ENCODE measurements at places on chromosomes 3 and 15.

DNA sequence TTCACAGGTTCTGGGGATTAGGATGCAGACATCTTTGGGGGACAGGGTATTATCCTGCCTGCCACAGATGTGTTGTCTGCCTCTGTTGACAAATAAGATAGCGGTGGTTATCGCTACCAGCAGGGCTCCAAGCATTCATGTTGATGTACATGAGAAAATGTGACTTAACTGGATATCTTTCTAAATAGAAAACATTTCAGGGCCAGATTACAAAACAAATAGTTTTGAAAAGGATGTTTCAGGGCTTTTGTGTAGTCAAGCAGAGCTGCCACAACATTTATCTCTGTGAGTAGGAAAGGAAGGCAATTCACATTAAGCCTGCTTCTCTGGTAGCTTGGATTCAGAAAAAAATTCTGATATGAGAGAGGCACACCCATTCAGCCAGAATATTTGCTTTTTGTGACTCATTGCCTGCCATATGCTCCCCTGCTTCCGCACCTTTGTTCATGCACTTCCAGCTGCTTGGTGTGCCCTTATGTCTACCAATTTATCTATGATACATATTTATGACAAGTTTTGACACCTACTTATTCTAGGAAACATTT, 22.8 kb downstream of the PLS1 start:
- no peak for DNase-seq

GRCh38 chr3:194508491-194509453, 22.0 kb upstream of the ATP13A3 start:
- no peak for DNase-seq

- no peak for DNase-seq
Observed at GRCh38 chr15:50210462-50211157, 28.6 kb downstream of the SLC27A2 start.

DNA sequence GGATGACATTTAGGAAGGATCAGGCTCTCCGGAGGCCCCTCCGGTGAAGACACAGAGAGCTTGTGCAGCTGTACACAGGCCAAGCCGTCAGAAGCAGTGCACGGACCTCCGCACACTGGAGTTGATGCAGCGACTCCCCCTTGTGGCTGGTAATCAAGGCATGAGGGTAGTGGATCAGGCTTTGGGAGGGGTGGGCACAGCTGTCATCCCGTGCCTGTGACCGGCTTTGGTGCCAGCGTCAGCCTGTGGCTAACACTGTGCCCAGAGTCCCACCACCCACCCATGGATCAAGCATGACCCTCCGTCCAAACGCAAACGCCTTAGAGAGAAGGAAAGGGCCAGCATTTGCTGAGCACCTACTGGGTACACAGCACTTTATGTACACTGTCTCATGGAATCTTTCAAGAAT, 8.2 kb upstream of the GRIP2 start:
- peak; percentile 23 for DNase-seq

DNA sequence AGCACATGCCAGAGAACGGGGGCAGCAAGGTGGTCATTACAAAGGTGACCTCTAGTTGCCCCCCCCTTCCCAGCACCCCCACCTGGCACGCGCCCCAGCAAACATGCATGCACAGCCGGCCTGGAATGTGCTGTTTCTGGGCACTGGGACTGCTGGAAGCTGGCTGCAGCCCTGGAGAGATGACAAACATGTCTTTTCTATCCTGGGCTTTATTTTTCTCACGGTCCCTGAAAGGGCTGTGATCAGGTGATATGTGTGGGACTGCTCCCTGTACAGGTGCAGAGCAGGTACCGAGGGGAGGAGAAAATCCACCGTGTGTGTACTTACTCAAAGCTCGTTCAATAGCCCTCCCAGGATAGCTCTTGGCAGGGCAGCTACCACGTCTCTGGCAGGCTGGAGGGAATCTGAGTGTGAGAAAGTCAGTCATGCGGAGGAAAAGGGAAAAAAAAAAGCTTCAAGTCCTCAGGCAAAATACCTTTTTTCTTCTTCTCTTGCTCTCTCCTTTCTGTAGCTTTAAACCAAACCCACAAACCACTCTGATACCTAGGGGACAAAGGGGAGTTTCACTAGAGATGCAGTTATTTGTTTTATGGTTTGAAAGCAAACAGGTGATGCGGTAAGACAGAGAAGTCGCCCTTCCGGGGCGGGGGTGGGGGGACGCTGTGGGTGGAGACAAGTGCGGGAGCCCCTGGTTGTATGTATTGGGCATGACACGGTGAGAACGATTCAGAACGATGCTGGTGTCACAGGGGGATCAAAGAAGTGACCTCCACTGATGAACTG, 5.0 kb upstream of the HES1 start:
- DNase-seq: no peak

DNA sequence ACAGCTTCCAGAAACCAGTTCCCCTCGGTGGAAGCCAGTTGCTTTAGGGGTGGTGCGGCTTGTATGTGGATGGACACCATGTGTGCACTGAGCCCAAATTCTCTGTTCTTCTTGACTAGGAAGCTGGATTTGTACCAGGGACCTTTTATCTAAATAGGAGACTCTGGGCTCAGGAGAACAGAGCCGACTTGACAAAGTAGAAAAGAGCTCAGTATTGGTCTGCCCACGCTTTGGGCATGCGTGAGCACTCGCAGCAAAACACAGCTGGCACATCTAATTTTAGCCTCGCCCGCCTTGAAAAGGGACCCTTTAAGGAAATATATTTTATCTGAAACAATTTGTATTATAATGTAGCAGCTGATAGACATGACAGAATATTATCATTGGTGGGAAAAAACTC, 1.1 kb upstream of the RBMS3 start:
- DNase-seq: no peak

GRCh38 chr15:69696946-69697345, 244.3 kb downstream of the RPLP1 start:
- DNase-seq: no peak

DNA sequence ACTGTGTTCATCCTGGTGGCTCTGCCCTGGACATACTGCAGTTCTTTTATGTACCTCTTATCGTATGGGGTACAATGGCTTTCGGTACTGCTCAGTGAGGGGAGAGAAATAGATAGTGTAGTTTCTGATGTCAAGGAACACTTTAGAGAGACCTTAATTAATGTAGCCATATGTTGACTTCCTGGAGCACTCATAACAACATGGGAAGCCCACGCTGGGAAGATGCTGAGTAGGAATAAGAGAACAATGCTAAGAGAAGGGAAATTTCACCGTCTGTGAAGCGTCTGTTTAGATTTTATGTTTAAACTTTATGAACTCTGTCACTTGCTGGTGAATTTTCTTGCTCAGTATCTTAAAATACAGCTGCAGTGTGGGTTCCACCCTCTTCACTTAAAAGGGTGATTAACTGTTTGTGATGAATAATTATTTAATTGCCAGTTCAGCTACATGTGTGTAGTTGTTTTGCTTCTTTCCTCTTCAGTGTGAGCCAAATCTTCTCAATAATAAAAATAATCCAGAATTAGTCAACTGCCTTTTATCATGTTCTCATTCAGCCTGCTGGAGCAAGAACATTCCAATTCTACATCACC, 373.1 kb upstream of the TPRG1 start:
- no peak for DNase-seq

DNA sequence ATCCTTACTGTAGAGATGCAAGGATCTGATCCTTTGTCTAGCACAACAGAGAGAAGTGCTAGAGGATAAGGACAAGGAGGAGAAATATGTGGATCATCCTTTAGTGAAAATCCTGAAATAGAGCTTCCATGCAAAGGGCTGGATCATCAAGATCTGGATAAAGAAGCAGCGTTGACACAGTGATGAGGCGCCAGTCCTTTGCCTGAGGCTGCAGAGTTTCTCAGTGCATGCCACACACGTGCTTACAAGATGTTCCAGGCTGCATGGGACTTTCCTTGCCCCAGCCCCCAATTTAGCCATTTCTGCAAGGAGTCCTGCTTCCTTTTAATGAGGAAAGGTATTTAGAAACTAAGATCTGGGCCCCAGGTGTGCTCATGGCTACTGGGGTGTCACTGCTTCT, 7.2 kb upstream of the ABTB1 start:
- no peak for DNase-seq

- DNase-seq: no peak
Observed at GRCh38 chr15:100732211-100733055, 130.0 kb downstream of the ASB7 start.

- no peak for DNase-seq
Observed at GRCh38 chr3:184233127-184233843, 3.9 kb downstream of the VWA5B2 start.

DNA sequence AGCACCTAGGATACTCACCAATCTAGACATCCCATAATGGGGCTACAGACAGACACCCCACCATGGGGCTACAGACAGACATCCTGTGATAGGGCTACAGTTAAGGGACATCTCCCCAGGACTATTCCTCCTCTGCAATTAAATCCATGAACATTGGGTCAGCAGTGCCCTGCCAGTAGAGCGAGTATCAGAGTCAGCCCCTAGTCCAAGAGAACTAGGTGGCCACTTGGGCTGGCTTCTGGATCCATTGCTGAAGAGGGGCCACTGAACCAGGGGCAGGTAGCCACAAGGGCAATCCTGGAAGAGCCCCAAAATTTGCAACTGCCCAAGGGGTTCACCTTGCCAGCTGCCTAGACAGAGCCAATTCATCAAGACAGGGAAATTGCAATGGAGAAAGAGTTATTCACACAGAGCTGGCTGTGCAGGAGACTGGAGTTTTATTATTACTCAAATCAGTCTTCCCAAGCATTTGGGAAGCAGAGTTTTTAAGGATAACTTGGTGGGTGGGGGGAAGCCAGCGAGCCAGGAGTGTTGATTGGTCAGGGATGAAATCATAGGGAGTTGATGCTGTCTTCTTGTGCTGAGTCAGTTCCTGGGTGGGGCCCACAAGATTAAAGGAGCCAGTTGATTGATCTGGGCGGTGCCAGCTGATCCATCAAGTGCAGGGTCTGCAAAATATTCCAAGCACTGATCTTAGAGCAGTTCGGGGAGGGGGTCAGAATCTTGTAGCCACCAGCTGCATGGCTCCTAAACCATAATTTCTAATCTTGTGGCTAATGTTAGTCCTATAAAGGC, 170.2 kb upstream of the SMAD3 start:
- no peak for DNase-seq

- DNase-seq: peak; percentile 28
Observed at GRCh38 chr3:81581966-81582599, 179.4 kb downstream of the GBE1 start.

DNA sequence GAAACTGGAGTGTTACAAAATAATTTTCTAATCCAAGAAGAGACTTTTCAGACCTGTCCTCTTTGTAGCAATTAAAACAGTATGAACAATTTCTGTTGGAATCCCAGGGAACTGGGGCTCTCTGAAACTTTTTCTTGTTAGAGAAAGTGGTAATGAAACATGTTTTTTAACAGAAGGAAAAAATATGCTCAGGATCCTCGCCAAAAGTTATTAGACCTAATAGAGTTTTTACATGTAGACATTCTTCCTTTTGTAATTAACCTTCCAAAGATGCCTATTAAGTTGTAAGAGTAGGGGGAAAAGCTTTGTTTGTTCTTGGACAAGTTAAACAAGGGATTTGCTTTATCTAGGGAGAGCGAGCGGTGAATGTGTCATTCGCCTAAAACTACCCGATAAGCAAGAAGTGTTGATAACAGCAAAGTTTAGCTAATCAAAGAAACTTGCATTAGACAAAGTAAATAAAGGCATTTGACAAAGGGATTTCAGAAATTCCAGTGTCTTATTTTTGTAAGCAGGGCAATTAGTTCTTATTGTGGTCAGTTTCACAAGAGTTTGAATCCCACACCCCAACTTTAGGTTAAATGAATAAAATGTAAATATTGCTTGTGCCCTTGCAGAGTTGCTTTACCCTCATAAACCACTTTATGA, 2.3 kb downstream of the RARB start:
- DNase-seq: no peak

GRCh38 chr3:170448584-170448983, 29.9 kb downstream of the CLDN11 start:
- DNase-seq: no peak

DNA sequence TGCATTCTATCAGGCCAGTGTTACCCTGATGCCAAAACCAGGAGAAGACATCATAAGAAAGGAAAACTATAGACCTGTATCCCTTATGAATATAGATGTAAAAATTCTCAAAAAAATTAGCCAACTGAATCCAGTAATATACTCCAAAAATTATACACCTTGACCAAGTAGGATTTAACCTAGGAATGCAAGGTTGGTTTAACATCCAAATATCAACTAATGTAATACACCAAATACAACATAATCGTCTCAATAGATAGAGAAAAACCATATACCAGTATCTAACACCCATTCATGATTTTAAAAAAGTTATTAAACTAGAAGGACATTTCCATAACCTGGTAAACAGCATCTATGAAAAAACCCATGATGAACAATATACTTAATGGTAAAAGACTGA, 56.5 kb upstream of the SELENOK start:
- DNase-seq: no peak

DNA sequence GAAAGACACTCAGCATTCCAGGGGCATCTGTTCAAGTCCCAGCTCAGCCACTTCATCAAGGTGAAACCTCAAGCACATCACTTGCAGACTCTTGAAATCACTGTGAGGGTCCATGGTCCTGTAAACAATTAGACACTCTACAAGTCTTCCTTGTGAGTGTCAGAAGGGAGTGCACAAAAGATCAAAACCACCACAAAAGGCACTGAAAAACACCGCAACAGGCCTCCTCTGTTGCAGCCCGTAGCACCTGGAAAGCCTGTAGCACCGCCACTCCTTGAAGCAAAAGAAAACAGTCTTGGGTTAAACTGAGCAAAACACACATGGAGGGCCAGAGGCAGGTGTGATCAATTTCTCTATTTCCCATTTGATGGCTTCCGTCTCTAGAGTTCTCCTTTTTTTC, 63.8 kb upstream of the SNRK start:
- DNase-seq: no peak

- no peak for DNase-seq
Observed at GRCh38 chr3:14608298-14608697, 43.3 kb upstream of the CCDC174 start.

- no peak for DNase-seq
Observed at GRCh38 chr3:154464440-154465190, 34.6 kb upstream of the GPR149 start.

DNA sequence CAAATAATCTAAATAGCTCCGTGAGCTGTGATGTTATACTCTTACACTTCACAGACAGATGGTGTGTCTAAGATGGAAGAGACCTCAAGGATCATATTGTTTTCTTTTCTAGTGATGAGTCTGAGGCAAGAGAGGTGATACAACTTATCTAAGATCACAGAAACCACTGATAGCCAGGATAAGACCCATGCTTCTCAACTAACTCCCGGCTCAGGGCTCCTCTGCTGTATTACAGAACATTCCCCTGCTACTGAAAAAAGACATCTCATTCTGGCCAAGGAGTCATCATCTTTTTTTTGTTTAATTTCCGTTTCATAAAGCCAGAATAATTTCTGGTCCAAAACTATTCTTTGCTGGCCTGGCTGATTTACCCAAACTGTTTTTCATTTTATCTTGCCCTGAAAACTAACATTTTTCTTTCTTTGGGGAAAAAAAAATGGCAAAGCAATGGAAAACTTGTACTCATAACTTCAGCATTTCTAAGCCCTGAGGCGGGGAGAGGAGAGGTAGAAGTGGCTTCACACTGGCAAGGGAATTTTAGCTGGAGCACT, 46.9 kb upstream of the GAP43 start:
- DNase-seq: no peak

Data from HCEC 1CT (cell line).